ENCODE measurements at places on chromosomes 4 and X.

DNA sequence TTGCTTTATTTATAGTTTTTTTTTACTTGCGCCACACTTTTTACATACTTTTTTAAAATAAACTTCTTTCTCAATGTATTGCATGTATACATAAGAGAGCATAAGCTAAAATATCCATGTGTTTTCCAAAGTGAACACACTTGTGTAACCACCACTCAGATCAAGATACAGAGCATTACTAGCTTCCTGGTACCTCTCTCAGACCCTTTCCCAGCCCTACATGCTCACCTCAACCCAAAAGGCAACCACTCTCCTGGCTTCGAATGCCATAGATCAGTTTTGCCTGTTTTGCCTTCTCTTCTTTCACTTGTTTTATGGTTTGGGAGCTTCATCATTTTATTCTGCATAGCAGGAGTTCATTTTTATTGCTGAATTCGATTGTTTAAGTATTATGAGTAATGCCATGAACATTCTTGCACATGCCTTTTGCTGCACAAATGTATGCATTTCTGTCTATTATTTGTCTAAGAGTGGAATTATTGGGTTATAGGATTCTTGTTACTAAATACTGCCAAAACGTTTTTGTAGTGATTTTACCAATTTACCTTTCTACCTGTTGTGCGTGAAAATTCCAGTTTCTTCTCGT is 45.9 kb upstream of the NUDT6 start:
- no peak for DNase-seq

GRCh38 chr4:30716158-30716557 is 4.0 kb upstream of the PCDH7 start:
- no peak for DNase-seq

DNA sequence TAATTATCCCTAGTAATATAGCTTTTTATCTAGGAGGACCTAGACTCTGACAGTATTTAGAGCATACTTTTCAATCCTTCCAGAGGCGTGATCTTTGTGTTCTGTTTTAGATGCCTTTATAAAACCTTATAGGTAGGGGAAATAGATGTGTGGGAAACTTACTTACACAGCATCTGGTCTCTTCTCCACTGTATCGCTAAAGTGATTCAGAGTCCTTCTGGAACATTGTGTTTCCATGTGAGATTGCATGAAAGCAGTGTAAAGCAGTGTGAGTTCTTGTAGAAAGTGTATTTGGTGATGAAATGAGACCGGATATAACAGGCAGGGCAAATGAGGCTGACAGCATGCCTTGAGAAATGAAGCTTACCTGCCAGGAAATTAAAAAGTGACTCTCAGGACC is 9.5 kb downstream of the GABRB1 start:
- DNase-seq, result no peak

- DNase-seq, result no peak
These were observed 48.3 kb upstream of the WDR1 start for GRCh38 chr4:10164877-10165283.

GRCh38 chrX:129773649-129774458 is 5.9 kb upstream of the SASH3 start:
- DNase-seq, result no peak

DNA sequence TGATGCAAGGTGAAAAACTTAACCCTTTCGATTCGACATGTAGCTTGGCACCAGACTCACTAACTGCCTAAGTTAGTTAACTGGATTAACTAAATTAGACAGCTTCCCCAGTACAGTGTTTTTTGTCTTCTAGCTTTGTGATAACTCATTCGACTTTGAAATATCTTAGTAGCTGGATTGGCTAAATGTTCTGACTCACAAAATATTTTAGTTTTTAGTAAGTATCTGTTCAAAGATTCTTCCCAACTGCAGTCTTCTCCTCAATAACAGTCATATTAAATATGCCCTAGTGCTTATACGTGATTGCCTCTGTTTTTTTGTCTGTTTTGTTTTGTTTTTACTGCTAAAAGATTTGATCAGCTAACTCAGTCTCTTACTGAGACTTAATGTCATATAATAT is 102.9 kb downstream of the KCNIP4 start:
- no peak for DNase-seq

DNA sequence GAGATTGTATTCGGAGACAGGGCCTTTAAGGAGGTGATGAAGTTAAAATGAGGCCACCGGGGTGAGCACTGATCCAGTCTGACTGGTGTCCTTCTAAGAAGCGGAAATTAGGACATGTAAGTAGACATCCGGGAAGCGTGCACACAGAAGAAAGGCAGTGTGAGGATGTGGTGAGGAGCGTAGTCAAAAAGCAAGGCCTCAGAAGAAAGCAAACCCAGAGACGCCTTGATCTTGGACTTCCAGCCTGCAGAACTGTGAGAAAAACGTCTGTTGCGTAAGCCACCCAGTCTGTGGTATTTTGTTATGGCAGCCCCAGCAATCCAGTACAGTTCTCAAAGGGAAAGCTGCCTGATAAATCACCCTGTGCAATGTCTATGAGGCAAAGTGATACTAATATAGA is 153.5 kb downstream of the KCNIP4 start:
- peak; percentile 18 for DNase-seq

DNA sequence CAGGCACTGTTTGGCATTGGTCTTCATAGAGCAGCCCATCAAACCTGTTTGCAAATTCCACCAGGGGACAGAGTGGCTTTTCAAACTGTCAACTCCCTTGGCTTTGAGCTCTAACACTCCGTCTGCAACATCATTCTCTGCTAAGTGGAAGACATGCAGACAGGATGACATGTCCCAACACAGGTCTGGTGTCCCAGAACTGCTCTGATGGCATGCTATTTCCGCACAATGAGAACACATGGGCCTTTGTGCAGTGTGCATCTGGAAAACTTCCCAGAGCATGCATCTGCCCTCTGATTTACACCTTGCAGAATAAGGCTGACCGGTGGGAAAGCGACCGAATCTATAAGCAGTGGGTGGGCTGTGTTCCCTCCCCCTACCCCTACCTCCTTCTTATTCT is 212.8 kb upstream of the GYPA start:
- no peak for DNase-seq

GRCh38 chr4:103365285-103365684 is 167.1 kb upstream of the CENPE start:
- DNase-seq, result no peak

DNA sequence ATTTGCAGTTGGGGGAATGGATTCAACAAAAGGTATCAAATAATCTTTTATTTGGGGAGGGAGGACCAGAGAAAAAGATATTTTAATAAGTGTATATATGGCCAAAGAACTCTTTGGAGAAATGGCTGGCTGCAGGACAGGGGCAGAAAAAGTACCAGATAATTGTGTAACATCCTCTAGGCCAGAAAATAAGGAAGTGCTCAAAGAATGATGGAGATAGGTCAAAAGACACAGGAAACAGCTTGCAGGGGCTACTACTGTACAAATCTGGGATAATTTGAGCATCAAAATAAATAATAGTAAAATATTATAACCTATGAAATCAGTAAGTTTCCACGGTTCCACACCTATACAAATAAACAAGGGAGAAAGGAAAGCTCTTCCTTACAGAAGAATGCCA is 34.8 kb downstream of the KLHL5 start:
- no peak for DNase-seq

DNA sequence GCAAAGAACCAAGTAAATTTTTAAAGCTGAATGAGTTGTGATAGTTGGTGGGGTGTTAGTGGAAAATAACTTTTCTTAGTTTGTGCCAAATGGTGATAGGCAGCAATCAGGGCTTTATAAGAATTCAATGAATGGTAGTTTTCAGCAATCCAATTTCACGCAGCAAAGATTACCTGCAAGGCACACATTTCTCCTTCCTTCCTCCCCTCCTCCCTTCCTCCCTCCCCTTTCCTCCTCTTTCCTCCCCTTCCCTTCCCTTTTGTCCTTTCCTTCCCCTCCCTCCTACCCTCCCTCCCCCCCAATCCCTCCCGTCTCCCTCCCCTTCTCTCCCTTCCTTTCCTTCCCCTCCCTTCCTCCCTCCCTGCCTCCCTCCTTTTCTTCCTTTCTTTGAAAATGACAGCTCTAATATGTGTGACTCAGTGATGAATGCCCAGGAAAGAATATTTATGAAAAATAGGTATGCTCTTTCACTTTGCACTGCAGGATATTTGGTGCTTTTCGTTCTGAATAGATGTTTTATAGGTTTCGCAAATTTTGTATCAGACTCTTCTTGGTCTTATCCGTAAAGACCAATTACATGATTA is 168.1 kb downstream of the BMPR1B start:
- DNase-seq, result no peak

- DNase-seq, result no peak
These were observed 265.4 kb upstream of the CASK start for GRCh38 chrX:42188730-42189129.

DNA sequence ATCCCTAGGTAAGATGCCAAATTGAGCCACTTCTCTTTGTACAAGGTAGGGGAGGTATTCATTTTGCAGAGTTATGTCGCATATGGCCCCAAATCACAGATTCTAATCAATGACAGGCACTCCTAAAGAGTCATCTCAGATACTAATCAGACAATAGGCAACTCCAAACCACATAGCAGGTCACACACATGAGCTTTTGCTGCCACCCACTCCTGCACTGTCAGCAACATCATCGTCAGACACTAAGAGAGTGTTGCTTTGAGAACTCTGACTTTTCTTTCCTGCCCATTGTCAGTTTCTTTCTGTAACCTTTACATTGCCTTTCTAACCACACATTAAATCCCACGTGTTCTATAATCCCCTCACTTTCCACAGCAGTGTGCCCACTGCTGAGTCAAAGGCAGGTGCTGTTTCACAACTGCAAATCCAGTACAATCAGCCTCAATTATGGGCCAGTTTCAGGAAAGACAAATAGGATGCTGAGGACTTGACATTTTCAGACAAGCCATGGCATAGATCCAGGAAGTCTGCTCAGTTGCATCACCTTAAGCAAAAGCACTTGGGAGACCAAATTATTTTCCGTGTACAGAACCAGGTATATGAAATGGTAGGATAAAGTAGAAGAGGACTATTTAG is 23.5 kb downstream of the TMEM31 start:
- DNase-seq, result peak; percentile 19

GRCh38 chrX:105302246-105302645 is 81.8 kb upstream of the TEX13A start:
- DNase-seq, result no peak

DNA sequence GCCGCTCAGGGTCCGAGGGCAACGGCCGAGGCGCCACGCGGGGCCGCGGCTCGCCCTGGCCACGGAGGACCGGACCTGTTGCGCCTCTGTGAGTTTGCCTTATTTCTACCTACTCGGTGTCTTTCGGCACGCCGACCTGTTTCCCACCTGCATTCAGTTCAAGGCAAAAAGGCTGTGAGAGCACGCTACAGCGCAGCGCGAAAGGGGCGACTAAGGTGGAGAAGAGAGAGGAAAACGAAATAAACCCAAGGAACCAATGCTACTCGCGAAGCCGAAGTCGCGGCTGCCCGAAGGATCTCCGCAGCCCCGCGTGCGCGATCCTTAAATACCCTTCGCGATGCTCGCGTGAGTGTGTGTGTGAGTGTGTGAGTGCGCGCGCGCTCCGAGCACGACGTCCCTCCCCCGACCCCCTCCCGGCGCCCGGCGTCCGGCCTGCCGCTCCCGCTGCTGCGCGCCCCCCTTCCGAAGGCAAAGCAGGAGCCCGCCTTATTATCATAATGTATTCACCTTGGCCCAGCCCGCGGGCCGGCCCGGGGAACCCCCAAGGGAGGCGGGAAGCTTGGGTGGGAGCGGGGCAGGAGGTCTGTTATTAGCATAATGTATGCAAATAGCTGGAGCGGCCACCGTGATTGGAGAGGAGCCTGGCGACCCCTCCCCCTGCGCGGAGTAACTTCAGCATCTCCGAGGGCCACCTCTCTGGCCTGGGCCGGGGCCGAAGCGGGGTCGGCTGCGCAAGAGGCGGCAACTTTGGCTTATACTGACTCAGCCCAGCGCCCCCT is at the start of gene COL25A1:
COL25A1 (minus strand) TSS at position 298 of the 779 bp plus-strand sequence.
- peak; percentile 11 for DNase-seq

- DNase-seq, result no peak
These were observed 342.5 kb upstream of the FSTL5 start for GRCh38 chr4:162506253-162506652.

DNA sequence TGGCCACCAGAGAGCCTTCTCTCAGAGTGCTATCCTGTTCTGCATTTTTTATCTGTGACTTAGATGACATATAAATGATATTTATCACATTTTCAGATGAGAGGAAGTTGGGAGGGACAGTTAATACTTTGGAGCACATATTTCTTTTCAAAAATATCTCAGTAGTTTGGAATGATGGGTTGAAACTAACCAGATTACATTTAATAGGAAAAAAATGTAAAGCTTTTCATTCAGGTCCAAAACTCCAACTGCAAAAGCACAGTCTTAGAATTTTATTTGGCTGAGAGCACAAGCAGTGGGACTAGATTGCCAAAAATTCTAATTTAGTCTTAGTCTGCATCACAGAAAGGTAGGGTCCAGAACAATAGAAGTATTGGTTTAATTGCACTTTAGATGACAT is 248.2 kb upstream of the TEX13A start:
- DNase-seq, result no peak

DNA sequence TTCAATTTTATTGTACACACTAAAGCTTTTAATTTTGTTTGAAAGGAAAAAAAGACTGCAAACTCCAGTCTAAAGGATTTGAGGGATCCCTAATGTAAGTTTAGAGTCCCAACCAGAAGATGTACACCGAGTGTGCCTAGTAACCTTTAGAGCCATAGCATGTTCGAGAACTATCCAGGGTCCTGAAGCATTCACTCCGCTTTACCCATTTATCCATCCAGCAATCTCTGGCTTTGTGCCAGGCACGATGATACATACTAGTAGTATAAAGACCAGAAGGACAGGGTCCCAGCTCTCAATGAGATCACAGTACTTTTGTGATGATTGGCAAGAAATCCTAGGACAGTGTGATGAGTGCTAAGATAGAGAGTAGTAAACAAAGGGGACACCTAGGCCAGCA is 168.7 kb downstream of the STK32B start:
- no peak for DNase-seq

- no peak for DNase-seq
These were observed 188.4 kb upstream of the VEGFC start for GRCh38 chr4:176981074-176981473.

DNA sequence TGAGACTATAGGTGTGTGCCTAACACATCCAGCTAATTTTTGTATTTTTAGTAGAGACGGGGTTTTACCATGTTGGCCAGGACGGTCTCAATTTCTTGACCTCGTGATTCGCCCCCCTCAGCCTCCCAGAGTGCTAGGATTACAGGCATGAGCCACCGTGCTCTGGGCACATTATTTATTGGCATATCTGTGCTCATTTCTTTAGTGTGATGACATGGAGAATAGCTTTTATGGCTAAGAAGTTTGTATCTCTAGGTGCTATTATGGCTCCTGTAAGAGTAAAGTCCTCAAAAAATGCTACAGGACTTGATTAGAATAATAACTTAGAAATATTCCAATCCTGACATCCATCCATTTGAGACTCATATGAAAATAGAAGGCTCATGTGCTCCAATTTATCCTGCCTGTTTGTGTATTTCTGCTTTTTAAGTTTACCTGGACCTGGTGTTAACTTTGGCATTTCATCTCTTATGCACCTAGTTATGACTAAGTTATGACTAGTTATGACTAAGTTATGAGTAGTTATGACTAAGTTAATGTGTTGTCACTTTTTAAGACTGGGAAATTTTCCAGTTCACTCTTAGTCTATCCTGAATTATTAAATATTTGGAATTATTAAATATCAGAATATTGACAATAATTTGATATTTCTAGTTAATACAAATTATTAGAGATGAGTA is 36.4 kb upstream of the UNC5C start:
- no peak for DNase-seq
